Activated CD4-positive, alpha-beta T cell treated with anti-CD3 and anti-CD28 coated beads for 1 hour (primary cell): ENCODE measurements at places on chromosomes 5 and 9.

- no peak for DNase-seq
These were observed 17.5 kb upstream of the F2RL1 start for GRCh38 chr5:76801159-76801802.

DNA sequence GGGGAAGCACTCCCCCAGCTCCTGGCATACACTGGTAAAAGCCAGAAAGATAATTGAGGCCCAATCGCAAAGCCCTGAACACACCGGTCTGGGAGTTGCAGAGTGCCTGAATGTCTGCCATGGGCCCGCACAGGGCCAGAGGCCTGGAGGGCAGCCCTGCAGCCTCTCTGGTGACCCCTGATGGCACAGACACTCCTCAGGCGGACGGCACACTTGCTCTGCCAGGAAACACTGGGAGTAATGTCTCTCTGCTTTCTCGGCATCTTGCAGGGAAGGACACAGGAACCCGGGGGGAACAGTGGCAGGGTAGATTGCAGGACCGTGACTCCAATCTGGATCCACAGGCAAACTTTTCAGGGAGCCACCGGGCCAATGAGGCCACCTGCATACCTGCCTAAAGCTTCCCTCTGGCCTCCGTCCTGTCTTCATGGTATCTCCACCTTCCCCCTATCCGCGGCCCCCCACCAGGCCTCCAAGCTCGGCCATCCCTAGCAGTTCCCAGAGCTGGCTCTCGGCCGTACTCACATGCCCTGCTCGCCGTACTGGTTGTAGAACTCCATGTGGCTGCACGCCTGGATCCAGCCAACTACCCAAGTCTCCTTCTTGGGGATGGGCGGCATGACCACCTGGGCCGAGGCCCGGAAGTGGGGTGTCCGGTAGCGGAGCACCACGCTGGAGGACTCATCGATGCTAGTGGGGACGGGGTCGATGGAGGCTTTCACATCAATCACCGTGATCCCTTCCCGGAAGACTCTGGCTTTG lies 797 bp downstream of the FAM78A start:
- no peak for DNase-seq

- no peak for DNase-seq
These were observed 279.6 kb upstream of the ADAMTSL1 start for GRCh38 chr9:18194316-18194715.

DNA sequence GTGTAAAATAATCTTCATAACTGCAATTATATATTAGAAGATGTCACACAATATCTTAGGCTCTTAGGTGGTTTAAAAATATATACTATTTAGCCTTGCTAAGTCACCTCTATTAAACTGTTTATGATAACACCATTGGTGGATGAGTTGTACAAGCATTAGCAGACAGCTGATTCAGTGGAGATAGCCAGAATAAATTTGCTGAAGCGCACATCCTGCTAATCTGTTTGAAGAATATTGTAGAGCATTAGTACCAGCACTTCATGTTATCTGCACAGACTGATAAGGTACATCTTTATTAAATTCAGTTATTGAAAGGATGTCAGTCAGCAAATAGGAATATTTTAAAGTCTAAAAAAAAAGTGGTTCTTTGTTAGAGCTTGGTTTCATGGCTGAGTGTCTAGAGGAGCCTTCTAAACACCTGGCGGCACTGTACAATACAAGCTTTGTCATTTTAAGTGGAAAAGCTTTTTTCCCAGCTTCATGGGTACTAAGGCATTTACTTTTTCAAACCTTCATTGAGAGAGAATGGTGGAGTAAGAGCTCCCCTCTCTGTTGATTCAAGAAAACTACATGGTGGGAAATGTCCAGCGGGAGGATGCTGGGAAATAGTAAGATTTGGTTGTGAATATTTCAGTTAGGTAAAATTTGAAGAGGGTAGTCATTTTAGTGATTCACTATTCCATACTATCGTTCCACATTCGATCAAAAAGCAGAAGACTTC lies 275.1 kb downstream of the SLF1 start:
- no peak for DNase-seq

- no peak for DNase-seq
These were observed 37.1 kb downstream of the FUBP3 start for GRCh38 chr9:130616451-130616850.

- DNase-seq, result no peak
These were observed 16.2 kb downstream of the SFXN1 start for GRCh38 chr5:175494264-175495183.

- no peak for DNase-seq
These were observed 247.5 kb downstream of the NSG2 start for GRCh38 chr5:174293006-174293405.

DNA sequence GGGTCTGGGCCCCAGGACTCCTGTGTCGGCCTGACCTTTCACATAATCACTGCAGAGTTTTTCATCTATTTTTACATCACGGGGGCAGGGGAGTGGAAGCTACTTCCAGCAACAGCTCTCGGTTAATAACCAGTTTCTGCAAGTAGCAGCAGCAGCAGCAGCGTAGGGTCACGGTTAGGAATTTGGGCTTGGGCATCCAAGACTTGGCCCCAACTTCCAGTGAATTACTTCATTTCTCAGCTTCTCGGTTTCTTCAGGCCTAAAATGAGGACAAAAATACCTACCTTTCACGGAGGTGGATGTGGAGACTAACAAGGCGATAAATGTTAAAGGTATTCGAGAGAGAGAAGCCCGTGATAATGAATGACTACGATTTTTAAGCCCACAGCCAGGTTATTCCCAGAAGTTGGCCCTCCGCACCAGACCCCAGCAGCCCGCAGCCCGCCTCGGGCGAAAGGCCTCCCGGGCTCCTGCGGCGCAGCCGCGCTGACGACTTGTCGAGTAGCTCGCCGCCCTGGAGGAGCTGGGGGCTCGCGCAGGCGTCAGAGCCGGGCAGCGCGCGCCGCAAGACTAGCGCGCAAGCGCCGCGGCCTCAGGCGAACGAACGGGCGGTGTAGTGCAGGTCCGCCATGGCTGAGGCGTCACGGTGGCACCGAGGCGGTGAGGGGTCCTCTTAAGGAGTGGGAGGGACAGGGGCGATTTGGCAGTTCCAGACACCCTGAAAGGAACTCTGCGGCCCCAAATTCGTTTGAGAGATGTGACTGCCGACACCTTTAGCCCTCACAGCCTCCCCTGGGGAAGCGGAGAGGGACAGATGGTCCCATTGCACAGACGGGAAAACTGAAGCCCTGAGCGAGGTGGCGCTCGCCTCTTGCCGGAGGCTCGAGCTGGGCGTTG lies at the start of gene PKD2L2:
TSS of gene PKD2L2 (plus strand) at position 595 of the 897 bp plus-strand sequence. CDS start at position 630, 35 bp downstream.
- peak; percentile 75 for DNase-seq

- no peak for DNase-seq
These were observed 17.6 kb upstream of the TARS1 start for GRCh38 chr5:33423018-33423630.

DNA sequence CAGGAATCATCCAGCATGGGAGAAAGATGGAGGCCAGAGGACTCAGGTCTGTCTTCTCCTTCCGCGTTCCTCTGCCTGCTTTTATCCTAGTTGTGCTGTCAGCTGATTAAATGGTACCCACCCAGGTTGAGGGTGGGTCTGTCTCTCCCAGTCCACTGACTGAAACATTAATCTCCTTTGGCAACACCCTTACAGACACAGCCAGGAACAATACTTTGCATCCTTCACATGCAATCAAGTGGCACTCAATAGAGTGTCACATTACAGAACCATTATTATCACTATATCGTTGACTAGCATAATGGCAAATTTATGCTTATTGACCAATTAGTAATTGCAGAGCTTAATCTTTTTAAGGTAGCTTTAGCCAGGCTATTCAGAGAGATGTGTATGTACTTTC lies 64.8 kb downstream of the UNC13B start:
- DNase-seq, result no peak

GRCh38 chr5:32461441-32462120 lies 17.0 kb upstream of the ZFR start:
- no peak for DNase-seq

- no peak for DNase-seq
These were observed 1.5 kb downstream of the FRMPD1 start for GRCh38 chr9:37652261-37652660.

GRCh38 chr5:76144513-76145274 lies 61.5 kb downstream of the SV2C start:
- no peak for DNase-seq

DNA sequence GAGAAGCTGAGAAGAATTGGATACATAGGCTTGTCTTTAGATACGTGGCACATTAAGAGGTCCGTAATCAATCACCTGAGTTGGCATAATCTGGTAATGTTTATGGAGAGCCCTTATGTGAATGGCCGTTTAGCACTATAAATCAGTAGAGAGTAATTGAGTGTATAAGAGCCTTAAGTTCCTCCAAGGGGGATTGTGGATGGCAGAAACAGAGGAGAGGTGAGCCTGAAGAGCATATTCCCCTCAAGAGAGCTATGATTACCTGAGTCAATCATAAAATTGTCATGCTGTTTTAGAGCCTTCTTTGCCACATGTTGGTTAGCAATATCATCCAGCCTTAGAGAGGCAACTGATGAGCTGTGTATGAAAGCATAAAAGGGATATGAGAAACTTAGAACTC lies 58.8 kb downstream of the FOCAD start:
- no peak for DNase-seq

DNA sequence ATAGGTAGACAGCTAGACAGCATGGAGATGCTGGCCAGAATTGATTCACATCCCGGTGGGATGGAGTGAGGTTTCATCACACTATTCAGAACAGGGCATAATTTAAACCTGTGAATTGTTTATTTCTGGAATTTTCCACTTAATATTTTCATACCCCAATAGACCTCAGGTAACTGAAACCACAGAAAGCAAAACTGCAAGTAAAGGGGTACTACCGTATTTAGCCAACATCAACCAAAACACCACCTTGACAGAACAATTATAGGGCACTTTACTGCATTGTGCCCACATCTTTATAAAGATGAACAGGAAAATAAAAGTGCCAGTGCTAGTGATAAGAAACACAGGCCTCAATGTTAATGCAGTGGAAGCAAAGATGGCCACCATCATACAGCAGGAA lies 7.5 kb downstream of the SERINC5 start:
- no peak for DNase-seq

- no peak for DNase-seq
These were observed 138.8 kb upstream of the CD180 start for GRCh38 chr5:67335426-67335825.

- no peak for DNase-seq
These were observed 58.5 kb upstream of the ANXA1 start for GRCh38 chr9:73093016-73093739.

GRCh38 chr5:34756781-34757624 lies 82.0 kb upstream of the TTC23L start:
- no peak for DNase-seq

- no peak for DNase-seq
These were observed 3.2 kb upstream of the TMEM171 start for GRCh38 chr5:73117088-73117740.

GRCh38 chr5:54388409-54388808 lies 67.1 kb upstream of the HSPB3 start:
- DNase-seq, result no peak

- DNase-seq, result no peak
These were observed 26.7 kb upstream of the SPINK14 start for GRCh38 chr5:148141645-148142044.

GRCh38 chr9:36803961-36804360 lies 230.1 kb downstream of the PAX5 start:
- no peak for DNase-seq

GRCh38 chr5:35919191-35919590 lies 19.2 kb downstream of the CAPSL start:
- no peak for DNase-seq

DNA sequence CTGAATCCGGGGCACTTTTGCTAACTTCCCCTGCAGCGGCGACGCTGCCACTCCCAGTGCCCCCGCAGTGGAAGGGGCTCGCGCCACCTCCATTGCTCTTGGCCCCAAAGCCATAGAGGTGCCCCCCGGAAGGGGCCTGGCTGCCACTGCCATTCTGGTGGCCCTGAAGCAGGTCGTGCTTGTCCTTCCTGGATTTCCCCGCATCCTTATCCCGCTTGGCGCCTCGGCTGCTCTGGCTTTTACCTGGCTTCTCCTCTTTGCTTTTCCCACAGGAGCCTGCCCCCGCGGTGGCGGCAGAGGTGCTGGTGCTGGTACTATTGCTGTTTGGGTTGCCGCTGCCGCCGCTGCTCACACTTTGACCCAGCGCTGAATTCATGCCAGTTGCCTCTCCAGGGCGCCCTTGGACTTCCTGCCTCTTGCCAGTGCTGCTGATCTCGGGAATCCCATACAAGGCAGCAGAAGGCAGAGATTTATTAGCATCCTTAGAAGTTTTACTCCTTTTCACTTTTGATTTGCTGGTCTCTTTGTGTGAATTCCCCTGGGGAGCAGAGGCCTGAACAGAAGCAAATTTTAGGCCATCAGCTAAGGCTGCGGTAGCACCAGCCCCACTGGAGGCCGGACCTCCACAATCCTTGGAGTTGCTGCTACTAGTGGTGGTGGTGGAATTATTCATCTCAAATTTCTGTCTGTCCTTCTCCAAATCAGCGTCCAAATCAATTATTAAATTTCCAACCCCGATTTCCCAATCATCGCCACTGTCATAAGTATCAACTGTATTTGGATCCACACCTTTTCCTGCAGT lies 2.1 kb downstream of the ZNF608 start:
- DNase-seq, result no peak

DNA sequence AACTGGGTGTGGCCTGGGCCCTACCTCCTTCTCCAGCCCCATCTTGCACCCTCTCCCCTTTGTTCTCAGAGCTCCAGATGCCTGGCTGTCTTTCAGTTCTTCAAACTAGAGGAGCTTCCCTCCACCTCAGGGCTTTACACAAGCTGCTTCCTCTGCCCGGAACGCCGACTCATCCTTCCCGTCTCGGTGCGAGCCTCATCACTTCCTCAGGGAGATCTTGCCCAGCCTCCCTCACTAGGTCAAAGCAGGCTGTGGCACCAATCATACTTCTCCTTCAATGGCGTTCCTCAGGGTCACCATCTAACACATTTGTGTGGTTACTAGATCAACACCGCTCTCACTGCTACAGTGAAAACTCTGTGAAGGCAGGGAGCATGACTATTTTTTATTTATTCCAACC lies 56.2 kb upstream of the ZSWIM6 start:
- DNase-seq, result no peak

- DNase-seq, result no peak
These were observed 399.1 kb upstream of the PIK3R1 start for GRCh38 chr5:67816456-67816855.

DNA sequence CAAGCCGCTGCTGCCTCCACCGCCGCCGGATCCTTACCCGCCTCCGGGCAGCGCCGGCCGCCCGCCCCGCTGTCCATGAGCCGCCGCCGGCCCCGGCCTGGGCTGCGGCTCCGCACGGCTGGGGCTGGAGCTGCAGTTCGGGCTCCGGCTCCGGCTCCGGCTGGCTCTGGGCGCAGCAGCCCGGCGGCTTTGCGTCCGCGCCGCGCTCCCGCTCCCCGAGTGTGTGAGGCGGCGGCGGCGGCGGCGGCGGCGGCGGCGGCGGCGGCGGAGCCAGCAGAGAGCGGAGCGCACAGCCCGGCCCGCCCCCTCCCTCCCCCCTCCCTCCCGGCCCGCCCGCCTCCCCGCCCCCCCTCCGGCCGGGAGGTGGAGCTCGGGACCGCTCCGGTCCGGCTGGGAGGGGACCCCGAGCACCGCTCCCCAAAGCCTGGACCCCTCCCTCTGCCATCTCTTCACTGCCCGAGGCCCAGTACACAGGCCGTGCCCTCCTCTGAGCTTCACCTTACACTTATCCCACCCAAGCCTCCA lies at the start of gene PCDH1:
TSS of gene PCDH1 (minus strand) at position 225 of the 525 bp plus-strand sequence. CDS start at position 77, 148 bp downstream.
- DNase-seq, result no peak

- no peak for DNase-seq
These were observed 135.1 kb upstream of the TNFAIP8 start for GRCh38 chr5:119220576-119221197.

- DNase-seq, result no peak
These were observed 204.4 kb downstream of the GLIS3 start for GRCh38 chr9:4095484-4095883.

- DNase-seq, result no peak
These were observed 10.9 kb upstream of the SHROOM1 start for GRCh38 chr5:132841305-132841704.

- DNase-seq, result no peak
These were observed 243.3 kb upstream of the ACTBL2 start for GRCh38 chr5:57725658-57726504.
